ENCODE measurements at places on chromosomes 1 and 21.

DNA sequence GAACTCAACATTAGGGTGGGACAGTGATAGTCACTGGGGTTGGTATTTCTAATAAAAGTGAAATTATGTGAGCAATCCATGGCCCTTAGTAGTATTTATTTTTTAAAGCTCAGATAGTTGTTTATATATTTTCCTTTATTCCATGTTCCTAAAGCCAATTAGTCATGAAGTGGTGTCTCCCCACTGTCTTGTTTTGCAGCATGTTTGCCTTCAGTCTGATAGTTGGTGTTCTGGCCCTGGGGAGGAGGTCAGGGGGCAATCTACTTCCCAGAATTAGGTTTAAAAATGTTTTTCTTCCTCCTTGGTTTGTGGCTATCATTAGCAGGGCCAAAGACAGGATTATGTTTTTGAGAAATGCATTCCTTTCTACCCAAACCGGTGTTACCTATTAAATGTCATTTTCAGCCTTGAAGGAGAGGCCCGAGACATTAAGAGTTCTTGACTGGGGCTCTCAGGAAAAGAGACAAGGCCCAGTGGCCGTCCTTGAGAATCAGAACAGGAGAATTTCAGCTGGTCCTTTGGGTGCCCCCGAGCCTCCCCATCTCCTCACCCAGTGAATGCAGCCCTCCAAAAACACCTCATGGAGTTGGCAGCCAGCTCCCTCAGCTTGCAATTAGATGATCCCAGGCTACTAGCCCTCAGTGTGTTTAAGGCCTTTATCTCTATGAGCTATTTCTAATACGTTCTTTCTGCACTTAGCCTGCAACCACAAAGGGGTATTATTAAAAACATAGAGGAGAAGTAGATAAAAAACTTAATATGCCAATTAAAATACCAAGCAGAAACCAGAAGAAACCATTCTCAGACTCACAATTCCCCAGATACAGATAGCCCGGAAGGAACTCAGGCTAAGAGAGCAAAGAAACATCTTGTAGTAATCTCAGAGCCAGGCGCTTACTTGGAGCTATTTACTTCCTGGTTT, 71.3 kb upstream of the NGF start:
- H3K27me3 ChIP-seq, result no peaks in the 10 kb centered on the region
- H3K36me3 ChIP-seq, result no peaks in the 10 kb centered on the region
- no peak for DNase-seq

- DNase-seq, result no peak
- no peak overlapping the region for H3K27ac ChIP-seq
- no peak overlapping the region for H3K4me3 ChIP-seq
- no peaks in the 10 kb centered on the region for H3K36me3 ChIP-seq
These were observed 86.7 kb upstream of the USP24 start for GRCh38 chr1:55301912-55302311.

DNA sequence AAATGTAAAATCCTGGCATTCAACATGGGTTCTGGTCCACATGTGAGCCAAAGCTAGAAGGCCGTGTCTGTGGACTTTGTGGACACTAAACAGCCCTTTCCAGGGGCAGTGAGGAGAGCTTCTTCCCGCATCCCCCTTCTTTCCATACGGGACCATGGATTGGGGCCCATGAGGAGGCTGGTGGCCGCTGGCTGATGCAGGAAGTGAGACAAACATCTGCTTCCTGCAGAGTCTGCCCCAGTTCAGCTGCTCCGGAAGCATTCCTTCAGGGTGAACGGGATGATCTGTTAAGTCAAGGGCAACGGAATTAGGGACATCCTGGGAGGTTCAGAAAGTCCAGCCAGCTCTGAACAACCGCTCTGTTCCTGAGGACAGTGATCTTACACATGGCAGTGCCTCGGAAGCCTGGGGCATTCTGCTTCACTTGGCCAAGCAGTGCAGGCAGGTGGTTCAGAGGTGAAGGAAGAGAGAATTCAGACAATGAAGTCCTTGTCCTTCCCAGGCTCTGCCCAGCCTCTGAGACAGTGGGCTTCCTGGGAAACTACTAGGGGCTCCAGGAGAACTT, 1.5 kb downstream of the CA6 start:
- H3K36me3 ChIP-seq, result no peaks in the 10 kb centered on the region
- H3K4me1 ChIP-seq, result peaks cover 59% of the 10 kb centered on the region
- peak overlapping the region; percentile 61 for H3K27ac ChIP-seq
- DNase-seq, result no peak
- no peaks in the 10 kb centered on the region for H3K27me3 ChIP-seq
- no peak overlapping the region for H3K4me3 ChIP-seq

- no peaks in the 10 kb centered on the region for H3K27me3 ChIP-seq
- H3K4me3 ChIP-seq, result no peak overlapping the region
- no peaks in the 10 kb centered on the region for H3K36me3 ChIP-seq
- no peaks in the 10 kb centered on the region for H3K4me1 ChIP-seq
- no peak for DNase-seq
These were observed 211.5 kb downstream of the TRABD2B start for GRCh38 chr1:47785561-47786271.

DNA sequence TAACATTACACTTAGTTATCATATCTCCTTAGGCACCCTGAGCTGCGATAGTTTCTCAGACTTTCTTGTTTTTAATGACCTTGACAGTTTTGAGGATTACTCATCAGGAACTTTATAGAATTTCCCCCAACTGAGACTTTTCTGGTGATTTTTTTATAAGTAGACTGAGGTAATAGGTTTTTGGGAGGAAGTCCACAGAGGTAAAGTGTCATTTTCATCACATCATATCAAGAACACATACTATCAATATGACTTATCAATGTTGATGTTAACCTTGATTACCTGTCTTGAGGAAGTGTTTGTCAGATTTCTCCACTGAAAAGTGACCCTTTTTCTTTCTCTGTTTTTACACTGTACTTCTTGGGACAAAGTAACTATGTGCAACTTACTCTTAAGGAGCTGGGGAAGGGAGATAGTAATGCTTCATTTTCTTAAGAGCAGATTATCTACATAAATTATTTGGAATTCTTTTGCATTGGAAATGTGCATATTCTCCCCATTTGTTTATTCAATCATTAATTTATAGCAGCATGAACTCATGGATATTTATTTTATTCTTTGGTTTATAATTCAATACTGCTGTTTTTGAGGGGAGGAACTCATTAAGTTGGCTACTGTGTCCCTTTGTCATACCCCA, 72.8 kb upstream of the HSD17B7 start:
- H3K4me1 ChIP-seq, result no peaks in the 10 kb centered on the region
- no peaks in the 10 kb centered on the region for H3K27me3 ChIP-seq
- no peaks in the 10 kb centered on the region for H3K36me3 ChIP-seq
- no peak for DNase-seq

GRCh38 chr1:18743233-18743632, 112.6 kb downstream of the PAX7 start:
- peaks cover 15% of the 10 kb centered on the region for H3K27me3 ChIP-seq
- H3K4me3 ChIP-seq, result no peak overlapping the region
- DNase-seq, result no peak
- no peaks in the 10 kb centered on the region for H3K36me3 ChIP-seq
- H3K4me1 ChIP-seq, result no peaks in the 10 kb centered on the region
- H3K27ac ChIP-seq, result no peak overlapping the region

DNA sequence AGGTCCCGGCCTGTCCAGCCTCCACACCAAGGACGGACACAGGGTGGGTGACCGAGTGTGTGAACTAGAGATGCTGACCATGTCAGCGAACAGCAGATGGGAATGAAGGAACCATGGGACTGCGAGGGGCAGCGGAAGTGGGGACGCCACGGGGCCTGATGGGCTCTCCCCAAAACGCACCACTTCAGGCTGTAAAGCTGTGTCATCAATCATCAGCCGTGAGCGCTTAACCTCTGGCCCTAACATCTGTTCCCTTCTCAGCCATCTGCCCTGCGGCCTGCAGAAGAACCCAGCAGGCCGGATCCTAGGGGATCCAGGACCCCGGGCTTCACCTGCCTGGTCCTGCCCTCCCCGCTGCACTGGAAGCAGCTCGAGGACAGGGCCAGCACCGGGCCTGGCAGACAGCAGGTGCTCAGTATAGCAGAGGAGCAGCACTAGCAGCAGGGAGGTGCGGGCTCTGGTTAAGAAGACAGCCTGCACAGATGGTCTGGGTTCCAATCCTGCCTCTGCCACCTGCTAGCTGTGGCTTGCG, 58.7 kb downstream of the DMRTB1 start:
- H3K4me1 ChIP-seq, result no peaks in the 10 kb centered on the region
- H3K27me3 ChIP-seq, result no peaks in the 10 kb centered on the region
- no peaks in the 10 kb centered on the region for H3K36me3 ChIP-seq

- H3K36me3 ChIP-seq, result peaks cover 20% of the 10 kb centered on the region
- H3K4me3 ChIP-seq, result no peak overlapping the region
These were observed 2.3 kb upstream of the SF3B4 start for GRCh38 chr1:149929856-149930255.

GRCh38 chr1:116345843-116346242, 27.2 kb upstream of the ATP1A1 start:
- no peak overlapping the region for H3K4me3 ChIP-seq
- peak overlapping the region; percentile 49 for H3K27ac ChIP-seq
- H3K4me1 ChIP-seq, result peaks cover 56% of the 10 kb centered on the region
- no peaks in the 10 kb centered on the region for H3K27me3 ChIP-seq
- peak; percentile 91 for DNase-seq
- no peaks in the 10 kb centered on the region for H3K36me3 ChIP-seq

GRCh38 chr1:92877792-92878191, 46.0 kb downstream of the RPL5 start:
- H3K36me3 ChIP-seq, result peaks cover 19% of the 10 kb centered on the region
- no peak for DNase-seq
- H3K27me3 ChIP-seq, result no peaks in the 10 kb centered on the region
- no peak overlapping the region for H3K4me3 ChIP-seq

DNA sequence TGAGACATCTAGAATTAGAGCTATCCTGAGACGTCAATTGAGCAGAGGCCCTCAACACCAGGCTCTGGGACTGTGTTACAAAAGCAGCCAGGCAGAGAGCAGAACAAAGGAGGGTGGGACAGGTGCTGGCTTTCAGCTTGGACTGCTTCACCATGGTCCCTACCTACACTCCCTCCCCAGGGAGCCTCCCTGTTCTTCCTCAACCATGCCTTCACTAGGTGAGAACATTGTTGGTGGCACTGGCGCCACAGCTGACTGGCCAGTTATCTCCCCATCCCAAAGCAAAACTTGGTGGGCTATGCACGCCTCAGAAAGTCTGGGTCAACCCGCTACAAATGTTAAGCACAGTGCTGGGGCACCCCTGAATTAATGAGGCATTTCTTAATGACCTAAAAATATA, 87.8 kb downstream of the NMNAT2 start:
- no peak overlapping the region for H3K4me3 ChIP-seq

- no peaks in the 10 kb centered on the region for H3K4me1 ChIP-seq
- no peak overlapping the region for H3K27ac ChIP-seq
- H3K4me3 ChIP-seq, result no peak overlapping the region
- H3K36me3 ChIP-seq, result no peaks in the 10 kb centered on the region
- DNase-seq, result no peak
These were observed 199.3 kb downstream of the CAMTA1 start for GRCh38 chr1:6984536-6984935.

GRCh38 chr1:84884671-84885389, 8.2 kb downstream of the LPAR3 start:
- H3K36me3 ChIP-seq, result no peaks in the 10 kb centered on the region
- H3K4me3 ChIP-seq, result no peak overlapping the region
- no peaks in the 10 kb centered on the region for H3K27me3 ChIP-seq
- peaks cover 10% of the 10 kb centered on the region for H3K4me1 ChIP-seq

- H3K27ac ChIP-seq, result peak overlapping the region; percentile 81
- H3K27me3 ChIP-seq, result no peaks in the 10 kb centered on the region
- H3K4me3 ChIP-seq, result peak overlapping the region; percentile 86
- H3K36me3 ChIP-seq, result peaks cover 7% of the 10 kb centered on the region
- peaks cover 20% of the 10 kb centered on the region for H3K4me1 ChIP-seq
- DNase-seq, result no peak
These were observed 1.2 kb downstream of the MTF2 start for GRCh38 chr1:93080179-93080823.

DNA sequence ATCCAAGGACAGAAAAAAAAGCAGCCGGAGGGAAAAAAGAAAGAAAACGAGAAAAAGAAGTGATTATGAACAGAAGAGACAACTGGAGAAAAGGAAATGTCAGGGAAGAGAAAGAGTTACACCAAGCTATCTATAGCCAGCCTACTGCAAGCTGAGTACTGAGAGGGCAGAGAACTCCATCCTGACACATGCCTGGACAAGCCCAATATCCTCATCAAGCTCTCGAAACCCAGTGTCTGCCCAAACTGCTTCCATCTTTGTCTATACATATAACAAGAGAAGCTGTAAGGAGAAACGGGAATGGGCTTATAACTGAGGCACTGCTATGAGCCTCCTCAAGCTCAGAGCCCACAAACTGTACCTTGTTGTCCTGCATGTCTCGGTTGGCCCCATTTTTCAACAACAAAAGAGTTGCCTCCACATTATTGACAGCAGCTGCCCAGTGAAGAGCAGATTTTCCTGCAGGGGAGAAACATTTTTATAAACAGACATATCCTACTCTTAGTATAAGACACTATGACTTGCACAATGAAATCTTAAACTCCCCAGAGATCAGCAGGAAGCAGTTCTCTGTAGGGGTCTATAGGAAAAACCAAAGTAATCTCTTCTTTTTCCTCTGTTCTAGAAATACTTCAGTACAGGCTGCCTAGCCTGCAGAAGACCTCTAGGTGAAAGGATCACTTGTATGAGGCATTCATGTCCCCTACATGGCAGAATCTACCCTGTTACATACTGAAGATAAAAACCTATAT, 21.2 kb upstream of the ADAM30 start:
- peaks cover 85% of the 10 kb centered on the region for H3K36me3 ChIP-seq
- H3K4me1 ChIP-seq, result no peaks in the 10 kb centered on the region
- H3K27me3 ChIP-seq, result no peaks in the 10 kb centered on the region
- no peak overlapping the region for H3K27ac ChIP-seq
- DNase-seq, result no peak

- no peak for DNase-seq
- H3K4me3 ChIP-seq, result no peak overlapping the region
- H3K27me3 ChIP-seq, result peaks cover 3% of the 10 kb centered on the region
- H3K36me3 ChIP-seq, result no peaks in the 10 kb centered on the region
- H3K27ac ChIP-seq, result no peak overlapping the region
- no peaks in the 10 kb centered on the region for H3K4me1 ChIP-seq
These were observed 25.3 kb upstream of the RRP15 start for GRCh38 chr1:218259800-218260199.

GRCh38 chr1:31145648-31146047, 80.1 kb upstream of the PUM1 start:
- no peak overlapping the region for H3K4me3 ChIP-seq
- no peaks in the 10 kb centered on the region for H3K27me3 ChIP-seq
- H3K4me1 ChIP-seq, result no peaks in the 10 kb centered on the region
- no peak overlapping the region for H3K27ac ChIP-seq
- no peaks in the 10 kb centered on the region for H3K36me3 ChIP-seq
- DNase-seq, result no peak

DNA sequence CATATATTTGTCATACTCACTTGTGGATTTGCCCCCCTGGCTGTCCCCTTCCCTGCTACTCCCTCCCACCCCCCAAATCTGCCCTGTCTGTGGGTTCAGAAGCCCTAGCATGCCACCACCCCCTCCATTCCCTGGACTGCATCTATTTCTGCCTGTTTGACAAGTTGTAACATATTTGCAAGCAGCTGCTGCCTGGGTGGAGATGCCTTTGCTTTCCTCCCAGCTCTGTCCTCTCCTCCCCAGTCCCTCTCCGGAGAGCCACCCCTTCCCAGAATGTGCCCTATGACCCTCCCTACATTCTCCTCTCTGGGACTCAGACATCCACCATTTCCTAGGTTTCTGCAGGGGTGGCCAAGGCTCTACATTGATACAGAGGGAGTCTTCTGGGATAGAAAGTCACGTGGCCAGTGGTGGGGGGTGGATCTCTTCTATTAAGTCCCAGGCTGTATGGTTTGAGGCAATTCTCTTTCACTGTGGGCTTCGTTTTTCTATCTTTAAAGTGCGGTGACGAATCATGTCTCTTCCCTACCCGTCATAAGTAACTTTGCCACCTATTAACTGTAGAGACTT, 6.0 kb upstream of the MYOG start:
- no peak overlapping the region for H3K27ac ChIP-seq
- H3K4me1 ChIP-seq, result no peaks in the 10 kb centered on the region
- DNase-seq, result no peak
- H3K36me3 ChIP-seq, result no peaks in the 10 kb centered on the region
- peaks cover 9% of the 10 kb centered on the region for H3K27me3 ChIP-seq

Measured in CD4-positive, alpha-beta T cell (primary cell).